ENCODE measurements at places on chromosomes 2 and 18.

- DNase-seq, result peak; percentile 1
Observed at GRCh38 chr2:198191651-198192050, 387.3 kb downstream of the PLCL1 start.

- DNase-seq, result no peak
Observed at GRCh38 chr2:226477221-226478108, 322.2 kb downstream of the IRS1 start.

DNA sequence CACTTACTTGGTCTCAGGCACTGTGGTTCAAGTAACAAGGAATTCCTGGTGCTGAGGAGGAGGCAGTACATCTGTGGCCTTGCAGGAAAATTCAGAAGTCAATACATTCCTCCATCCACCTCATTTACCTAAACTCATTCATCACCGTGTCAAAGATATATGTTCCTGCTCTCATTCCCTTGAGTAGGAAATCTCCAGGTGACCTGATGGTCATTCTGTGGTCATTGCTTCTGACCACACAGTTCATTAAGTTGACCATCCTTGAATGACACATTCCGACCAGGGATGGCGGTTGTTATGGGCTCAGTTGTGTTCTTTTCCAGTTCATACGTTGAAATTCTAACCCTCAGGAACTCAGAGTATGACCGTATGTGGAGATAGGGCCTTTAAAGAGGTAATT lies 2.1 kb upstream of the STK17B start:
- DNase-seq, result no peak

DNA sequence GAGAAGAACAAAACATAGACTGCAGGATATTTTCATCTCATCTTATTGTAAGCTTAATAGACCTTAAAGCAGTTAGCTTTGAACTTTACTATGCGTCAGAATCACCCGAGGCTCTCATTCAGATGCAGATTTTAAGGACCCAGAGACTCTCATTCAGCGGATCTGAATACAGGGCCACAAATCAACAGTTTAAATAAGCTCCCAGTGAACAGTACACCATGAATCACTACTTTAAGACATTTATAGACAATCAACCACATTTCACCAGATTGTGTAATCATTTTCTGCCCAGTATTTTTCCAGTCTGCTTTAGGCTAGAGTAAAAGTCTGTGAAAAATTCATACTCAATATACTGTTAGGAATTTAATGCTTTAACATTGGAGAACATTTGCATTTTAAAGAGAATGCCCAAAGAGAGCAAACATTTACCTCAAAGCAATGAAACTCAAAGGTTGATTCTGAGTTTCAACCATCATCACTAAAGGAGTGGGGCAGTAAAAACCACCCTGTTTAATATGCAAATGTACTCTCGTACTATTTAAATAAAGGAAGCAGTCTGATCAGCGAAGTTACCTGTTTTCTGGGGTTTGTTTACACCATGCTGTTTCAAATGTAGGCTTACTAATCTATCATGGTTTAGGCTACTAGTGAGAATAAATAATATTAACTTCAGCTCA lies 11.0 kb upstream of the ALPK2 start:
- no peak for DNase-seq

- no peak for DNase-seq
Observed at GRCh38 chr2:105380432-105381100, 18.3 kb downstream of the FHL2 start.

GRCh38 chr2:150095361-150096095 lies 391.9 kb downstream of the RND3 start:
- no peak for DNase-seq

DNA sequence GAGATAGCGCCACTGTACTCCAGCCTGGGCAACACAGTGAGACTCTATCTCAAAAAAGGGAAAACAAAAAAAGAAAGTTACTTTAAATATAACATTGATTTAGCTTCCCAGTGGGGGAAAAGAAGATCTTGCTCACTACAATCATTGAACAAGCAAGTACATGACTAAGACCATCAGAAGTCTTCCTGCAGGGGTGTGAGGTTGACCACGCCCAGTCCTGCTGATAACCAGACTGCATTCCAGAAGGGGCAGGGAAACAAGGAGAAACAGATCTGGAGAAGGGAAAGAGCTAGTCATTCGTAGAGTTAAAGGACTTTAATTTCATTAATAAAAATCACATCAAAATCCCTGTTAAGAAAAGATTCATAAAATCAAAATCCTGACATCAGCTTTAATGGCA lies 77.5 kb downstream of the EPHA4 start:
- no peak for DNase-seq

DNA sequence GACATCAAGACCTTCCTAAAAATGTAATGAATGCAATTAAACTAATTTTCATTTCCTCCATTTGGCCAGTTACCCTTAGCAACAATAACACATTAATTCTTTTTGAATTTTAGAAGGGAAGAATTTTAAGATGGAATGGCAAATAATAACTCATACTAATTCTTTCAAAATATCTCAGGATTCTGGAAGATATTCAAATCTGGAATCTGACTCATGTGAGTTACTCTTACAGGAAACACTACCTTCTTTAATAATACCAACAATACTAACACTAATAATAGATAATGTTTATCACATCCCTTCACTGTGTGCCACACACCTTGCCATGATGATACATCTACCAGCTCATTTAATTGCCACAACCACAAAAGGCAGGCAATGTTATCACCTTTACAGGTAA lies 46.4 kb downstream of the ZNF521 start:
- no peak for DNase-seq

DNA sequence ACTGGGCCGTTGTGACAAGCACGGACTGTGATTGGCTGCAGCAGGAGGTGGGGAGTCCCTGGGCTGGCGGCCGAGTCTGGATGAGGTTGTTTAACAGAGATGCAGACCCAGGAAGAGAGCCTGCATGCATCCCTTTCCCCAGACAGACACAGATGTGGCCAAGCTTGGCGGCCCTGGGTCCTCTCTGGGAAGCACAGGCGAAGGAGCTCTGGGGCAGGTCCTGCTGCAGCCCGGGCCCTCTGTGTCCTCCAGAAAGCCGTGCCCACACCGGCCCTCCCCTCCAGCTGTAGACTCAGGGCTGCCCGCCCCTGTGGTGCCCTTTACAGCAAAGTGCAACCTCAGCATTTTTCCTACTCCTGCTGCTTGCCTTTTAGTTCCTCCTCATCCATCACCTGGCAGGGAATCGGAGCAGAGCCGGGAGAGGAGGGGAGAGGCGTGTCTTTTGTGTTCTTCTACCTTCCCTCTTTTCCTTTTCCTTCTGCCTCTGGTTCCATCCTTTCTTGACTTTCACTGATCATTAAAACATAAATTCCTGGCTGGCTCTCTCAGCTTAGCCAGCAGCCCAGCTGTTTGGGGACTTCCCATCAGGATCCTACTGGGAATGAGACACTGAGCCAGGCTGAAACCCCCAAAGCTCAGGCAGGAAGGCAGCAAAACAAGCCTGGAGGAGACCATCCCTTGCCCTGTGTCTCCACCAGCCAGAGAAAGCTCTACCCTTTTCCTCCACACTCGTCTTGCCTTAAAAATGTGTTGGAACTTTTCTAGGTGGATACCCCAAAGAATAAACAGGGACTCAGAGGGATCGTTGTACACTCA lies 75.0 kb downstream of the CTIF start:
- peak; percentile 2 for DNase-seq

- no peak for DNase-seq
Observed at GRCh38 chr2:84293791-84294380, 165.2 kb downstream of the SUCLG1 start.

DNA sequence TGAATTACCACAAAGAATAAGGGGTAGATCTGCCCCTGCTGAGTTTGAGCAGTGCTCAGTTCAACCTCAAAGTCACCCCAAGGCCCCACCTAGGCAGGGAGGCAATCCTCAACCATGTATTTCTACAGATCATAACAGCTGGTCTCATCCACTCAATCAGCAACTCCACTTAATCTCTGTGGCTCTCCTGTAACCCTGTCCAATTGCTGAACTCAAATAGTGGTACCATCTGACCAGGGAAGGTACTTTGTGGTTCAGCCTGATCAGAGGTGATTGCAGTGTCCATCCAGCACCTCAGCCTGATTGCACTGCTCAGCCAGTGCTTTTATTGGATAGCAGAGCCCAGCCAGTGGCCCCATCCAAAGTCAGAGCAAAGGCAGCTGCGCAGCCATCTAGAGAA lies 91.0 kb upstream of the SLC4A10 start:
- no peak for DNase-seq

- no peak for DNase-seq
Observed at GRCh38 chr2:199111458-199111857, 346.3 kb downstream of the SATB2 start.

- DNase-seq, result peak; percentile 80
Observed at GRCh38 chr2:232327105-232328031, 51.2 kb upstream of the ALPP start.

DNA sequence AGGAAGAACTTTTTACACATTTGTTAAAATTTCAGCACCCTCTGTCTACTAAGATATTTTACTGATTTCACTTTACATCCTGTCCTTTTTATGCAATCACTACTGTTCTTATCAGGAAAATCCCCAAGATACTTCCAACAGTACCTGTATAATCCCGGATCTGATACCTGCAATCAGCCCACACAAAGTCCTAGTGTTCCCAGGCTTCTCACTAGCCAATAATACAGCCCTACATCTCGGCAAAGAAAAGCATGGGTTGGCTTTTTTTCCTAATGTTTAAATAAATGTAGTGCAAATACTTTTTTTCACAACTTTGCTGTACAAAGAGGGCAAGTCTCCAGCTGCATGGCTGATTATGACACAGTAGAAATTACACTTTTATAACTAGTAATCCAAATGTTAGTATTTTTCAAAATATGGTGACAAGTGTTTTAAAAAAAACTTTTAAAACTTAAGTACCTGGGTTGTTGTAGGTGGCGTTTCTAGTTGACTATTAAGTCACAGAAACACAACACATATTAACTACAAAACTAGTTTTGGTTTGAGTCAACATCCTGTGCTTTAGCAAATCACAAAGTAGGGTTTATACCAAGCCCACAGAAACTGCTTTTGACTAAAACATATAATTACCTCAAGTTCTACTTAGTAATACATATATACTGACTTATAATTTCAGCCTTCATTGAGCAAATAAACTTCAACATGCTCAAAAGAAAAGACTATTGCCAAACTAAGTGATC lies 19.5 kb downstream of the CNOT11 start:
- DNase-seq, result no peak

- DNase-seq, result no peak
Observed at GRCh38 chr2:221999717-222000116, 299.1 kb downstream of the PAX3 start.

DNA sequence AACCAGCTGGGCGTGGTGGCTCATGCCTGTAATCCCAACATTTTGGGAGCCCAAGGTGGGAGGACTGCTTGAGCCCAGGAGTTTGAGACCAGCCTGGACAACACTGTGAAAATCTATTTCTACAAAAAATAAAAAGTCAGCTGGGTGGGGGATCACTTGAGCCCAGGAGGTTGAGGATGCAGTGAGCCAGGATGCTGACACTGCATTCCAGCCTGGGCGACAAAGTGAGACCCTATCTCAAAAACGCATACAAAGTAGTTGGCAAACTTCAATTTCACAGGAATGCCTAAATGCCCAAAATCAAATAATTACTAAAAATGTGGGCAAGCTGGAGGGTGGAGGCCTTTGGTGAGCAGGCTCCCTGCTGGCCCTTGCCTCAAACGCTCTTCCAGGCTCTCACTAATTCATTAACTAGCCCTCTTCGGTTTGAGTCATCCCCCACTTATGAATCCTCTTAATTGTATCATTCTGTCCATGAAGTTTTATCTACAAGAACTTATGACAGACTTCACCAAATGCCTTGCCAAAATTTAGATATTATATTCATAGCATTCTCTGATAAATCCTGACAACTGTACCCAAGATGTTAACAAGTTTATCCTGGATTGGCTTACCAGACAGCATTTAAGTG lies 68.7 kb upstream of the ZFP36L2 start:
- peak; percentile 7 for DNase-seq

DNA sequence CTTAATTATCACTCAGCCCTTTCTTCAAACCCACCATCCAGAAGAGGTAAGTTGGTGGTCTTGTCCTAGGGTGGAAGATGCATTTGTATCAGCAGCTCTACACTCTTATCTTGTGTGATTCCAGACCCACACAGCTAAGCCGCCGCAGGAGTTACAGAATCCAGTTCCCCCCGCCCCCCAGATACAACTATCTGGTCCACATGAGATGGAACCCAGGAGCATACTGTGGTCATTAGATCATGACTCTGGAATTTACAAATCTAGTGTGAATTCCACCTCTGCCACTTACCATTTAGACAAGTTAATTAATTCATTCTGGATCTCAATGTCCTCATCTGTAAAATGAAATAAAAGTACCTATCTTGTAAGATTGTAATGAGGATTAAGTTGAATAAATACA lies 486.4 kb downstream of the BCL11A start:
- DNase-seq, result peak; percentile 54

GRCh38 chr2:67516362-67516761 lies 119.2 kb downstream of the ETAA1 start:
- no peak for DNase-seq

- DNase-seq, result no peak
Observed at GRCh38 chr18:38616306-38616705, 1050.7 kb upstream of the CELF4 start.

- DNase-seq, result peak; percentile 61
Observed at GRCh38 chr18:12520442-12520992, 112.8 kb downstream of the PRELID3A start.

GRCh38 chr18:3869848-3870247 lies 419.9 kb downstream of the TGIF1 start:
- DNase-seq, result peak; percentile 78

- no peak for DNase-seq
Observed at GRCh38 chr2:227436436-227437174, 35.4 kb upstream of the AGFG1 start.

DNA sequence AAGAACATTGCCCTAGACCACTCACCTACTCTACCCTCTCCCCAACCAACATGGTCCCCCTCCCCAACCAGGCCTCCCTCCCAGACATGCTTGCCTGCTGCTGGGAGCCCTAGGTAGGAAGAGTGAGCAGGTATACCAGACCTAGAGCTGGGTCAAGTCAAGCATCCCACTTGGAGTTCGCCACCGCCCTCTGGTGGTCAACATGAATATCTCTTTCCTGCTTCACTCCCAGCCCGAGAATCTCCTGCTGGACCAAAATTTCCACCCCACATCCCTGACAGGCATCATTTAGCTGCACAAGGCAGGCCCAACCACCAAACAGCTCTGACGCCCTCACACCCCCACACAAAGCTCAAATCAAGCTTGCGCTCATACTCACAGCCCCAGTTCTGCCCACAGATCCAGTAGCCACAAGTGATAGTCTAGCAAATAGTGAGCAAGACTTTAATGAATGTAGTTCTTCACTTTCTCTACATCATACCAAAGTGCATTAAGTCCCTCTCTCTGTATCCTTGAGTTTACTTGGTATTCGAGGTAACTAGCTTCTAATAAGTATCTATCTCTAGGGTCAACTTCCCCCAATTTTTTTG lies 116.0 kb downstream of the TNS1 start:
- DNase-seq, result peak; percentile 80

Measured in NCI-H82 (cell line).